Sciatic nerve (tissue), 2 donors: ENCODE measurements at places on chromosomes 4 and X.
A peak's percentile ranks its signal among the peaks of the same experiment; 100 is the strongest.

GRCh38 chr4:184978211-184978610 is 40.1 kb upstream of the HELT start:
- no peak for DNase-seq

- no peak for DNase-seq
Measured at GRCh38 chrX:49761481-49761880, 65.7 kb upstream of the PAGE1 start.

GRCh38 chr4:38560340-38560739 is 103.7 kb upstream of the KLF3 start:
- no peak for DNase-seq

DNA sequence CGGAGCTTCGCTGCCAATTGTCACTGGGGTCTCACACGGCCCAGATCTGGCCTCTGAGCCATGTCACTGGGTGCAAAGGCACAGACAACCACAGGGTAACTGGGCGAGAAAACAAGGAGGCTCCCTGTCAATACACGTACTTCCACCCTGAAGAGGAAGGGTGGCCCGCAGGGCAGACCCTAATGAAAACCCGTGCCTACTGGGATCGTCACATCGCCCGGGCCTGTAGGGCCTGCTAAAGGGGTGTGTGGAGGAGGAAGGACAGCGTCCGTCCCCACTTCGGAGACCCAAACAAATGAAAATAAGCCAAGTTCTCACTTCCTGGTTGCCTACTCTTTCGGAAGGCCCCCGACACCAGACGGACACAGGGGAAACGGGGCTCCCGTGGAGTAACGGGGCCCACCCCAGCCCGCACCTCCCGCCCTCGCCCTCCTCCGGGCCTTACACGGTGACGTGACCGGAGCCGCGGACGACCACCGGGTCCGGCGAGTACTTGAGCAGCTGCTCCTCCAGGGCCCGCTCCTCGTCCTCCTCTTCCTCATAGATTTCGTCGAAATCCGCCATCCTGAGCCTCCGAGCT is 578 bp downstream of the CHIC2 start:
- peak; percentile 71 for DNase-seq

GRCh38 chr4:7774301-7775294 is 165.1 kb downstream of the AFAP1 start:
- no peak for DNase-seq

DNA sequence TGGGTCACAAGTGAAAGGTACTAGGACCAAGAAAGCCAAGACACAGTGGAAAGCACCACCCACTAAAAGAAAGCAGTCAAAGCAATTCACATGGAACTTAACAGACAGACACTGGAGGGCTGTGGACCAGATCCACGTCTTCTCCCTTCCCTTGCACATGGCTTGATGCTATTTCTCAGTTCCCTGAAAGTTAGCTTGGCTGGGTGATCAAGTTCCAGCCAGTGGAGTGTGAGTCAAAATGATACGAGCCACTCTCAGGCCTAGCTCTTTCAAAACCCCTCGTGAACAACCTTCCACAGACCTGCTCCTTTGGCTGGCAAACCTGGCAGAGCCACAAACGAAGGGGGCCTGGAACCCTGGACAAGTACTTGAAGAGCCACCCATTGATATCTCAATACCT is 52.0 kb downstream of the RELL1 start:
- no peak for DNase-seq
